ENCODE measurements at places on chromosomes 6 and 20.

- no peak for DNase-seq
Observed at GRCh38 chr20:39568109-39568508, 606.0 kb downstream of the DHX35 start.

GRCh38 chr6:157226026-157226625, 97.2 kb downstream of the TMEM242 start:
- DNase-seq: no peak

DNA sequence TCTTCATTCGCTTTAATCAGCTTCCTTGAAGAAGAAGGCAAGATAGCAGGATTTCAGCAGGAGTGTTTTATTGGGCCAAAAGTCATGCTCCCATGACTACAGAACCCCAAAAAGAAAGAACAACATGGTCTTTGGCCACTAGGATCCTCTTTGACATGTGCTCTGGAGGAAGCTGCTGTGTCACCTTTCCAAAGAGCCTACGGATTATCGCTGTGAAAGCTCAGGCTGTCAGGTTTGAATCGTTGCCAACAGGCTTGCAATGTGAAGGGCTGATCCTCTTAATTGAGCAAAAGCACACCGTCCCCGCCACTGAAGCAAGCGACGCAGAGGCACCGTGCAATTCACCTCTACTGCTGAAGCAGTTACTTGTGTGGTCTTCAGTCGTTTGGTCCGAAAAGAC, 29.0 kb downstream of the MYLIP start:
- no peak for DNase-seq

GRCh38 chr6:144365271-144365670, 80.1 kb downstream of the UTRN start:
- no peak for DNase-seq

DNA sequence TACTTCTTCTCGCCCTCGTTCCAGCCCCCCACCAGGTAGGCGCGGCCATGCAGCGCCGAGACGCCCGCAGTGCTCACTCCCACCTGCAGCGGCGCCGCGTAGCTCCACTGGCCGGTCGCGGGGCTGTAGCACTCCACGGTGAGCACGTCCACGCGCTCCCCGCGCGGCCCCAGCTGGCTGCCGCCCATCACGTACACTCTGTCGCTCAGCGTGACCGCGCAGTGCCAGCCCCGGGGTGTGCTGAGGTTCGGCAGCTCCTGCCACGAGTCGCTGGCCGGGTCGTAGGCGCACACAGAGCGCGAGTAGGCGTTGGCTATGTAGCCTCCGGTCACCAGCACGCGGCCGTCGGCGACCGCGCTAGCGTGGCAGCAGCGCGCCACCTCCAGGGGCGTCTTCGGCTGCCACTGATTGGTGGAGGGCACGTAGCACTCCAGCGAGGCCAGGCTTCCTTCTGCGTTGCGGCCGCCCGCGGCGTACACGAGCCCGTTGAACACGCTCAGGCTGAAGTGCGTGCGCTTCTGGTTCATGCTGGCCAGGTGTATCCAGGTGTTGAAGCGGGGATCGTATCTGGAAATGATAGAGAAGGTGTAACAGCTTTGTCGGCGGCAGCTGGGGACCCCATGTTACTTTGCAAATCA, 13.7 kb downstream of the KLHL31 start:
- peak; percentile 73 for DNase-seq

DNA sequence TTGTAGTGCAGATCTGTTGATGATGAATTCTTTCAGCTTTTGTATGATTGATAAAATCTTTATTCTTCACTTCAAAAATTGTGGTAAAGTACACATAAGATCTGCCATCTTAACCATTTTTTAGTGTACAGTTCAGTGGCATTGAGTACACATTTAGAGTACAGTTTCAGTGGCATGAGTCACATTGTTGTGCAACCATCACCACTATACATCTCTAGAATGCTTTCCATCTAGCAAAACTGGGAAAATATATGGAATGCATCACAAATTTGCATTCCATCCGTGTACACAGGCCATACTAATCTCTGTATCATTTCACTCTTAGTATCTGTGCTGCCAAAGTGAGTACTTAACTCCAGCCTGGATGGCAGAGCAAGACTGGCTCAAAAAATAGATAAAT, 28.7 kb downstream of the SIRPD start:
- no peak for DNase-seq

- no peak for DNase-seq
Observed at GRCh38 chr20:582204-582603, 27.9 kb downstream of the TCF15 start.

- no peak for DNase-seq
Observed at GRCh38 chr6:108944071-108944470, 95.8 kb downstream of the ARMC2 start.

- DNase-seq: no peak
Observed at GRCh38 chr20:1876217-1876921, 18.8 kb upstream of the SIRPA start.

DNA sequence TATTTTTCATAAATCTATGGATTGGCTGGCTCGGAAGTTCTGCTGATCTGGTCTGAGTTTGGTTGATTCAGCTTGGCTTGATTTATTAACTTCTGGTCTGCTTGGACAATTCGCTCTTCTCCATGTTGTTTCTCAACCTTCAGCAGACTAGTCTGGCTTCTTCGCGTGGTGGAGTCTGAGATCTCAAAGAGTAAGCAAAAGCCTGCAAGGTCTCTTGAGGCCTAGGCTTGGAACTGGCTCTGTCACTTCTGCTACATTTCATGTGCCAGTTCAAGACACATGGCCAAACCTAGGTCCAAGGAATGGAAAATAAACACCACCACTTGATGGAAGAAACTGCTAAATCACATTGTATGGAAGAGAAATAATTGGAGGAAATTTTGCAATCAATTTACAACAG, 115.1 kb upstream of the JAG1 start:
- no peak for DNase-seq

- DNase-seq: no peak
Observed at GRCh38 chr6:10219510-10219909, 195.4 kb downstream of the TFAP2A start.

DNA sequence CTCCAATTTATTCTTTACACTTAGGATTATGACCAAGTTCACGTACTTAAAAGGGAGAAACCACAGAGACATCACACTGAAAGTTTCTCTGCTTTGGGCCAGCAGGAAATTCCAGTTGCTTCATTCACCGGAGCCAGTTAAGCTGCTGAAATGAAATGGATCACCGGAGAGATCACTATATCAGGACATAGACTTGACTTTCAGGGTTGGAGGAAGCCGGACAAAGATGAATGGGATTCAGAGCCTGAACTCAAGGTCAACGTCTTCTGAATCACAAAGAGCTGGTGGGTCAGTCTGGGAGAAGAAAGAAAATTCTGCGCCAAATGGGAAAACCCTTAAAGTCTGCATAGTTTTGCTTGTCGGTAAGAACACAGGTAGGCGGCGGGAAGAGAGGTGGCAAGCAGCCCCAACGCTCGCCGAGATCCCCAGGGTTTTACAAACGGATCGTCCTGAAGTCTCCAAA, 81.9 kb upstream of the CCDC28A start:
- DNase-seq: no peak

- no peak for DNase-seq
Observed at GRCh38 chr20:32737371-32738223, 5.7 kb downstream of the COMMD7 start.

GRCh38 chr20:24768201-24768636, 180.8 kb upstream of the CST7 start:
- DNase-seq: no peak

DNA sequence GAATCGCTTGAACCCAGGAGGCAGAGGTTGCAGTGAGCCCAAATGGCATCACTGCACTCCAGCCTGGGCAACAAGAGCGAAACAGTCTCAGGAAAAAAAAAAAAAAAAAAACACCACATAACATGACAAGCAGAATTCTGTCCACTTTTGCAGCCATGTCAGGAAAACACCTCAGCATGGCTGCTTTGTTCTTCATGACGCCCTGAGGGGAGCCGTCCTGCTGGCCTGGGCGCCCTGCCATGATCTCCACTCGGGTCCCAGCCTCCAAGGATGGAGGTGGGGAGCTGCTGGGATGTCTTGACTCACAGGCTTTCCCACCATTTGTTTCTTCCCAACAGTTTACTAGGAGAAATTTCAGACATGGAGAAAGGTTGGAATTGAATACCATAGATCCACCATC, 42.2 kb downstream of the SNX9 start:
- DNase-seq: no peak

DNA sequence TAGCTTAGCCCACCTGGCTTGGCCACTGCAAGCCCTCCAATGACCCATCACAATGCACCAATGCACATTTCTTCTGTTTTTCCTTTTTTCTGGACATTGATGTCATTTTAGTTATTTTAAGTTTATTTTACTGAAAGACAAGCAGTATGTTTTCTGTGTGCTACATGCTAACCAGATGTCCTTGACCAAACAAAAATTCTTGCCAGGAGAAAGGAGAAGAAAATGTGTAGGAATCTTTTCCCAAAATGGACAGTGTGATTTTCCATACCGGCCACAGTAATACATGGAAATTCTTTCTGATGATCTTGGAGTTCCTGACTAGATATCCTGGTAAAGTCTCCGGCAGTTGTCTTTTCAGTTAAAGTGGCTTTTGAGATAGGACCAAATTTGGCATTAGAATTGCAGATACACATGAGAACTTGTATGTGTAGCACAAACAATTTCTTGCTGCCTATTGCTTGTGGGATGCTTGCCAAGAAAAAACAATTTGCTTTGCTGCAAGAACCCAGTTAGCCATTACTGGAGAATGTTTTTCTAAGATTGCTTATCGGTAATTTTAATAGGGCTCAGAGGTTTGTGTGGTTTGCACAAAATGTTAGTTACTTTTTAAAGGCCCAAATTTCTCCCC, 696.5 kb upstream of the CITED2 start:
- DNase-seq: no peak

DNA sequence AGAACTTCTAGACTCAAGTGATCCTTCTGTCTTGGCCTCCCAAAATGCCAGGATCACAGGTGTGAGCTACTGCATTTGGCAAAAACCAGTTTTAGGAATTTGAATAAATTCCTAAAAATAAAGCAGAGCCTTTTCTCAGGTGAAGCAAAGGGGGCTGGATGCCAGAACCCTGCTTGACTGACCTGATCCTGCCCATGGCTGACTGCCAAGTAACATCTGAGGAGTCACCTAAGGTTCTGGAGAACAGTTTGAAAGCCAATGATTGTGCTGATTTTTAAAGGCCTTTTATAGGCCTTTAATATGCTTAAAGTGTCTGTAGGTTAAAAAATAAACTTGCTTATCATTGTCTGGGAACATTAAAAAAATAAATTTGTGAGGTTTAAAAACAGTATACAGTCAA, 14.1 kb upstream of the ZSCAN12 start:
- no peak for DNase-seq

- DNase-seq: no peak
Observed at GRCh38 chr6:138607478-138608433, 108.5 kb upstream of the NHSL1 start.

DNA sequence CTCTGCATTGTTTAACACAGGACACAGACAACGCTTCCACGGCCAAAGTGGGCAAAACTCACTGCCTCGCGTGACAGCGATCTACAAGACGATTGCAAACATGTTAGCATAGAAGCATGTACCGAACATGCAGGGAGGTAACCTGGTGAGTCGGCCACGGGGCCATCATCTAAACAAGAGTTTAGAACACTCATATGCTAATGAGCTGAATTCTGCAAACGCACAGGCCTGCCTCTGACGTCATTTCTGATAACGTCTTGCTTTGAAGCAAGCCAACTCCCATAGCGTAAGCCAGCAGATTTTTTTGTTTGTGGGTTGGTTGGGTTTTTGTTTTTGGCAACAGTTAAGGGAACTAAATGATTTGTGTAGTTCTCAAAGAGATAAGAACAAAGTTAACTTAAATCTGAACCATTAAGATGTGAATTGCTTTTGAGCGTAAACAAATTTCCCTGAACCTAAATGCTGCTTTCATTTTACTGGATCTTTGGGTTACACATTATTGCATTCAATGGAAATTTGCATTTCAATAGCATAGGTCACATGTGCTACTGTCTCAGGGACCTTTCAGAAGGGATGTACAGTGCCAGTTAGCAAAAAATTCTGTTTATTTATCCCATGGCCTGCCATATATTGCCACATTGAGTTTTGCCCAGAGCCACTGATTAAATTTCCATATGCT, 184.5 kb upstream of the PDE10A start:
- DNase-seq: no peak

GRCh38 chr20:59074456-59074855, 31.9 kb upstream of the PRELID3B start:
- DNase-seq: no peak

- no peak for DNase-seq
Observed at GRCh38 chr6:154736618-154737259, 3.5 kb downstream of the SCAF8 start.

GRCh38 chr6:144654506-144654905, 369.4 kb downstream of the UTRN start:
- DNase-seq: no peak

- DNase-seq: no peak
Observed at GRCh38 chr6:44614396-44614795, 226.9 kb downstream of the CDC5L start.

GRCh38 chr6:143427109-143427817, 23.2 kb downstream of the ADAT2 start:
- peak; percentile 75 for DNase-seq

- DNase-seq: no peak
Observed at GRCh38 chr6:14065350-14065749, 52.2 kb upstream of the CD83 start.

DNA sequence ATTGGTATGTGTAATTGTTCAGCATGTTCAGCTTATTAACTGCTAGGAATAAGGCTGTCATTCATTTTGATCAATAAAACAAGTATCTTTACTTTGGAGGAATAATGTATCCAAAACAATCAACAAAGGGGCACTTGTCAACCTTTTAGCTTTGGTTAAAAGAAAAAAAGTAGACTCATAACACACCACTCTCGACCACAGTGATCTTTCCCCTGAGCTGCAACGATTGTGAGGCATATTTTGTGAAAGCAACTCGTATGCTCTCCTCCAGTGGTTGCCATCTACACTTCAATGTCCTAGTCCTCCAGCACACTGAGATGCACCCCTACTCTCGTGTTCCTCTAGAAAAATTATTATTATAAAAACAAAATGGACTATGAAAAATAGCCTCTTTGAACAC, 60.1 kb upstream of the PDE7B start:
- no peak for DNase-seq

DNA sequence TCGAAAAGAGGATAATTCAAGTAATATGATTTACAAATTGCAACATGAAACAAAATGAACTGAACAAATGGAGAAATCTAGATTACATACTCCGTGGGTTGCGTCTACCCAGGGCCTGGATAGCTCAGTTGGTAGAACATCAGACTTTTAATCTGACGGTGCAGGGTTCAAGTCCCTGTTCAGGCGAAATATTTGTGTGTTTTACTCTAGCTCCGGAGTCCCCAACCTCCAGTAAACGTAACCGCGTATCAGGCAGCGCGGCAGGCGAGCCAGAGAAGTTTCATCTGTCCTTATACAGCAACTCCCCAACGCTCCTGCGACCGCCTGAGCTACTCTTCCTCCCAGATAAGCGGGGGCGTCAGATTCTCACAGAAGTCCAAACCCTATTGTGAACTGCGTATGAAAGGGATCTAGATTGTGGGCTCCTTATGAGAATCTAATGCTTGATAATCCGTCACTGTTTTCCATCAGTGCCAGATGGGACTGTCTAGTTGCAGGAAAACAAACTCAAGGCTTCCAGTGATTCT, 176.1 kb downstream of the TRIM27 start:
- DNase-seq: no peak
